Hepatic stellate cell (primary cell): ENCODE measurements at places on chromosomes 16 and 17.

GRCh38 chr16:67833030-67833414 lies 9.1 kb upstream of the THAP11 start:
- DNase-seq = peak; percentile 89

- DNase-seq = no peak
Observed at GRCh38 chr16:67425061-67425460, 5.9 kb upstream of the HSD11B2 start.

DNA sequence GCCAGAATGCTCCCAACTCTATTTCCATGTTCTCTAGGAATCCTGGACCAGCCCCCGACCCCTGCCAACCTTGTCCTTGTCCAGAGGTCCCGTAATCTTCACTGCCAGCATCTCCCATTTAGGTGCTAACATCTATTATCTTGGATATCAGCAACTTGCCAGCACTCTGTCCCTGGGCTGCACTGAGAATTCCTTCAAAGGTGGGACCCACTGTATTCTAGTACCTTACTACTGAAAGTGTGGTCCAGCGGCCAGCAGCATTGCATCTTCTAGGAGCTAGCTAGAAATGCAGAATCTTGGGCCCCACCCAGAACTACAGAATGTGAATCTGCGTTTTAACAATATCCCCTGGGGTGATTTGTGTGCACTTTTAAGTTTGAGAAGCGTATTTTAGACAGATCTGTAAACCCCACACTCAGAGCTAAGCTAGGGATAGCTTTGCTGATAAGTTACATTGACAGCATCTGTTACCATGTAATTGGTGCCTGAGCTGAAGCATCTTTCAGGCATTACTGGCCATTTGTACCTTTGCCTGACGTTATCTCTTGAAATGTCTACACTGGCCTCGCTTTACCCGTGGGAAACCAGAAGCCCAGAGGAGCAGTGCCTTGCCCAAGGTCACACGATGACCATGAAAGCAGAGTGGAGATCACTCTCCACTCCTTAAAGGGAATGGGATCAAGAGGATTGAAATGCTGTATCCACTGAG lies 8.3 kb downstream of the ABAT start:
- no peak for DNase-seq

- DNase-seq = no peak
Observed at GRCh38 chr17:32976131-32976530, 15.5 kb upstream of the SPACA3 start.

- no peak for DNase-seq
Observed at GRCh38 chr17:49629447-49629846, 48.5 kb downstream of the SPOP start.

- no peak for DNase-seq
Observed at GRCh38 chr17:61462719-61463315, 10.6 kb downstream of the TBX4 start.

DNA sequence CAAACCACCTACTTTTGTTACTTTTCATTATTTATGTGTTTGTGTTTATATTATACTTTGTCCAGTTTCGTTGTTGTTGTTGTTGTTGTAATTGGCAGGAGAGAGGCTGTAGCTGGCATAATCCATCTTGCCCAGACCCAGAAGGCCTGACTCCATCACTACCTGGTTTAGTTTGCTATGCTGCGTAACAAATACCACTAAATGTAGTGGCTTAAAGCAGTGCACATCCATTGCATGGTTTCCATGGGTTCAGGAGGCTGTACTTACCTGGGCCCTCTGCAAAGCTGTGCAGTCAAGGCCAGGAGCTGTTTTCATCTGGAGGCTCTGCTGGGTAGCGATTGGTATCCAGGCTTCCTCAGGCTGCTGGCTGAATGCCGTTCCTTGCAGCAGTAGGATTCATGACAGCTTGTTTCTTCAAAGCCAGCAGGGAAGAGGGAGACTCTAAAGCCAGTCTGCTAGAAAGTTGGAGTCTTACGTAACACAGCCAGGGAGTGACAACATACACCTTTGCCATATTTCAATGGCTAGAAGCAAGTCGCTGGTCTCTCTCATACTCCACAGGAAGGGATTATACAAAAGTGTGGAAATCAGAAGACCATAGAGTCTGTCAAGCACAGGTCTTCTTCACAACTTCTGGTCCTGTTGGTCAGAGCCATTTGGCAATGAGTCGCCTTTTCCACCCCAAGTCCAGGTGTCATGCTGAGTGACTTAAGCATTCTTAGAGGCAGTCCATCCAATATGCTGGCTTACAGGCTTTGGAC lies 41.1 kb downstream of the TNRC6C start:
- DNase-seq = no peak

- DNase-seq = no peak
Observed at GRCh38 chr17:58686980-58687379, 4.9 kb downstream of the TEX14 start.

DNA sequence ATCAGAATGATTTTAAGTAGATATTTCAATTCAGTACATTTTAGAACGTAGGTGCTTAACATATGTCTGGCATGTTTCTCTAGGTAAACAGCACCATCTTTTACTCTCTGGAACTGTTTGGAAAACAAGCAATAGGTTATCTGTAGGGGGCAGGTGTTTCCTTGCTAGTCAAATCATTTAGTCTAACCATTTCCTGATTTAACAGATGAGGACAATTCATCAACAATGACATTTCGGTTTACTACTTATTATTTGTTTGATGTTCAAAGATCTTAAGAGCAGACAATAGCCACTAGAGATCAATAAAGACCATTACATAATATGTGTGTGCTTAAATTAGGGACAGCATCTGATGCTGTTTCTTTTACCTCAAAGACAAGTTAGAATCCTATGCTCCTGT lies 173.1 kb downstream of the CEP112 start:
- no peak for DNase-seq

GRCh38 chr16:27463741-27464591 lies 62.0 kb downstream of the IL21R start:
- no peak for DNase-seq

- peak; percentile 68 for DNase-seq
Observed at GRCh38 chr16:79598348-79599181, 2.0 kb downstream of the MAF start.

DNA sequence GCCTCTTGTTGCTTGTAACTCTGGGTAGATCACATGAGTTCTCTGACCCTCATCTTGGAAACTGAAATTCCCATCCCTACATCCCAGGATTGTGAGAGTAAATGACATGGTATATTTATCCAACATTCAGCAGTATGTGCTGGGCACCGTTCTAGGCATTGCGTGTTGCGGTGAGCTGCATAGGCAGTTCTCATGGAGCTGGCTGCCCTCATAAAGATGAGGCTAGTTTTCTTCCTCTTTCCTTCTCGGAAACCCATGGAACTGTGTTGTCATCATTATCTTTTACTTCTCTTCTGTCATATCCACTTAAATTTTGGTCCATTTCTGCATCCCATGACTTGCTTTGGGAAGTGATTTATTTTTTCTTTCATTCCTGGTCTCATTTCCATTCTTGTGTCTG lies 17.2 kb downstream of the CMIP start:
- DNase-seq = no peak
